H7 (cell line): ENCODE measurements at places on chromosomes 1 and 21.

- no peak for DNase-seq
Observed at GRCh38 chr21:44331650-44332307, 7.4 kb downstream of the CFAP410 start.

GRCh38 chr1:92837062-92837461 is 5.2 kb downstream of the RPL5 start:
- DNase-seq, result no peak

- DNase-seq, result peak; percentile 42
Observed at GRCh38 chr1:200973937-200974657, 49.4 kb downstream of the KIF21B start.

DNA sequence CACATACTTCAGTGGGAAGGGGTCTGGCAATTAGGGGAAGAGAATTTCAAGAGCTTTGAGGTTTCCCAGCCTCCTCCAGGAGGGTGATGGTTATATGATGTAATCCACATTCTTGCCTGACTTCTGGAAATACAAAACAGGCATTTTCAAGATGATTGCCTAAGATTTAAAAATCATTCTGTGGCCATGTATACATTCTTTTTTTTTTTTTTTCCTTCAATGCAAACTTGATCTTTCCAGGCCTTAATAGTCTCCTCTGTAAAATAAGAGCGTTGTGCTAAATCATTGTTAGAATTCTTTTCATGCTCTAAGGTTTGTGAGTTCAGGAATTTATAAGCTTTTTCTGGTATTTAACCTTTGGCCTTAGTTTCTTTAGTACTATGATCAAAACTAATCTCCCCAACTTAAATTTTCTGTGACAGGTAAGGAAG is 192.3 kb upstream of the HMCN1 start:
- no peak for DNase-seq

- DNase-seq, result no peak
Observed at GRCh38 chr1:17066361-17067068, 12.7 kb upstream of the SDHB start.

DNA sequence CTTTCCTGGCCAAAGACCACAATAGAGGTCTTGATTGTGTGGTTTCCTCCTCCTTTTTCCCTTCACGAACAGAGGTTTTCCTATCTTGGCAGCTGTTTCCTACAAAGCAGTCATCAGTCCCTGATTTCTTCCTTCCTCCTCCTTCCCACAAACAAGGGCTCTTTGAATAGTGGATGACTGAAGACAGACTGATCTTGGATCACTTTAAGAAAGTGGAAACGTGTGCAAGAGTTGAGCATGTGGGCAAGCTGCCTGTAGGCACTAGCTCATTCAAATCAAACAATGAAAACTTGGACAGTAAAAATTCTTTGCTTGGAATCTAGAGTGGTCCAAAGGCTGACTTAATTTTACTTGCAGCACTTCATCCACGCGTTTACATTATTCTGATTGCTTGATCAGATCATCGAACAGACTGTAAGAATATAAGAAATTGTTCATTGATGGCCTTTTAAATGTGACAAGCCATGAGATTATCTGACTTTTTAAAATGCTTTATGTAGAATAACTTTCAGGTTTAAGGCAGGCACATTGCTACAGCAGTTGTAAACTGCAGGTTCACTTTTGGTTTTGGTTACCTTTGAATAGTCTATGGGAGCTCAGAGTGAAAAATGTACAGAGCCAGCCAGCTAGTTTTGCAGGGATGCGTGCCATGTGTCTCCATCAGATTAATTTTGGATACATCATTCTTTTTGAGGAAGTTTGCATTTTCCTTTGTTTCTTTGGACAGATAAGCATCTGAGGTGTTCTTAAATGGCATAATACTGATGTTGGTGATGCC is 34.4 kb downstream of the ADGRL2 start:
- DNase-seq, result no peak

DNA sequence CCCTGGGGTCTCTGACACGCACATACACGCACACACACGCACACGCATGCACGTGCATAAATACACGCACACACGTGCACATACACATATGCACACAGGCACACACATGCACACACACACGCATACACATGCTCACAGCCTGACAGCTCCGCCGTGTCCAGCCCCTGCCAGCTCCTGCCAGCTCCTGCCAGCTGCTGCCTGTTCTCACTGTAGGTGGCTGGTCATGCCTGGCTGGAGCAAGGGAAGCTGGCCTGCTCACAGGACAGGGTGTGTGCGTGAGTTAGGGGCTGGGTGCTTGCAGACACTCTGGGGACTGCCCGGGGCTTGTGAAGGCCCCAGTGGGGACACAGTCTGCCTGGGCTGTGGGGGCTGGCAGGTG is 4.9 kb downstream of the PLCH2 start:
- DNase-seq, result peak; percentile 69

GRCh38 chr1:77430966-77431690 is 149.3 kb downstream of the AK5 start:
- DNase-seq, result no peak

DNA sequence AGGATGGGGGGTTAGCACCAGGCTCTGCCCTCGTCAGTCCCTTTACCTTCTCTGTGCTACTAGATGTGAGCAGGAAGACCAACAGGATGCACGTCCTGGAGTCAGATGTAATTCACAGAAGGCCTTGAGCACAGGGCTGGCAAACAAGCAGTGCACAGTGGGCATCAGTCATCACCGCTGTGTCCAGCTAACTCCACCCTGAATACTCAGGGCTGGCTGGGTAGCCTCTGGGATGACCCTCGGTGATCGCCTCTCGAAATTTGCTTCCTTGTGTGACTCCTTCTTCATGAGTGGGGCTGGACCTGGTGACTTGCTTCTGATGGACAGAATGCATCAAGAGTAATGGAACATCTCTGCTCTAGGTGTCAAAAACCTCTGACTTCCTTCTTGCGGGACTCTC is 92.2 kb upstream of the TMPRSS2 start:
- DNase-seq, result no peak

GRCh38 chr1:64245495-64245894 is 42.1 kb downstream of the UBE2U start:
- no peak for DNase-seq

DNA sequence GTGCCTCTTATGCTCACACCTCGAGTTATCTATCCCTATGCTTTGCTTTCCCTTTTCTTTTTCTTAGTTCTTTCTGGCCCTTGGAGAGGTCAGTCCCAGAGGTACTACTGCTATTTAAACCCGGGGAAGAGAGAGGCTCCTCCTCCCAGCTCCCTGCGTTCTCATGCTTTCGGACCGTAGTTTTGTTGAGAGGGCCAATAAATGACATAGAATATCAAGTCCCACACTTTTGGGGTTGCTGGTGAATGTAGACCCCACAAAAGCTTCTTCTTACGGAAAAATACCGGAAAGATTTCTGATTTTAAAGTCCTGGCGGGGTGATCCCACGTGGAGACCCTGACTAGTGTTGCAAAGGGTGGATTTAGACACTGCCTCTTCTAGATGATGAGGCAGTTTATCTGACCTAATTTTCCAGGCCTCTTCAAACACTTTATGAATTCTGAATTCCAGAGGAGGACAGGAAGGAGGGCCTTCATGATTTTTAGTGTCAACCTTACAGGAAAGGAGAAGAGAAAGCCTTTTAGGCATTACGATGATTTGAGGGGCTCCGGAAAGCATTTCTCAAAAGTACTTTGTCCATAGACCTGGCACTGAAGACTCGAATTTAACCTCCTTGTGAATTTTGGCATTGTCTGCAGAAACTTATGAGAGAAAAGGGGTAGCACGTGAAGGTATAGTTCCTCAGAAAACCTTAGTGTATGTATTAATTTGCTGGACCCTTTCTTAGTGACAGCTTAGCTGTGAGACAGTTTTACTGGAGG is 694 bp downstream of the TMEM167B start:
- DNase-seq, result peak; percentile 75

DNA sequence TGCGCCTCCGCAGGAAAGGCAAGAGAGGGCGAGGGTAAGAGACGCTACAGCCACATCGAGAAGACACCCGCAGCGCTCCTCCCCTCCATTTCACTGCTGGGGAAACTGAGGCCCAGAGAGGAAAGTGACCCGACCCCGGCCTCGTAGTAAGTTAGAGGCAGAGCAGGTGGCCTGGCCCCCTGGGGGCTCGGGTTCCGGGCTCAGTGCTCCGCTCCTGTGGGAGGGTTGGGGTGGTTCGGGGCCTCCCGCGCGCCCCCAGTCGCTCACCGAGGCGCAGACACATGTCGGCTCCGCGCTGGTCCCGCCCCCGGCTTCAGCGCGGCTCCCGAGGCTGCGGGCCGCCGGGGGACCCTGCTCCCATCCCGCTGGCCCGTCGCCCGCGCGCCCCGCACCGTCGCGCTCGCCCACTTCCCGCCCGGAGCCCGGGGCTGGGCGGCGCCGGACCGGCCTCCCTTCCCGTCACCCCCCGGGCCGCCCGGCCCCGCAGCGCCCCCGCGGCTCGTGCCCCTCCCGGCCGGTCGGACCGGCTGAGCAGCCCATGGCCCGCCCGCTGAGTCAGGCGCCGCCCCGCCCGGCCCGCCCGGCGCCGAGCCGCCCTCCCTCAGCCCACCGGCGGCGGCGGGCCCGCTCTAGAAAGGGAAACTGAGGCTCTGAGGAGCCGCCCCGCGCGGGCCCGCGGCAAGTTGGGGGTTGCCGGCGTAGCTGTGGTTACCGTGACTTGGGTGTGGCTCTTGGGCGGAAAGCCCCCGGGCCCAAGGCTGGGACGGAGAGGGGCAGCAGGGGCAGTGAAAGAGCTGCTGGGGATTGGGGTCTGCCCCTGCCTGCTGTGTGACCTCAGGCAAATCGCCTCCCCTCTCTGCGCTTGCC is at the start of gene TMEM54:
Gene TMEM54, minus strand, starts transcription at position 434 of the 867 bp plus-strand sequence. Its CDS starts 151 bp downstream, at position 283.
- peak; percentile 90 for DNase-seq

DNA sequence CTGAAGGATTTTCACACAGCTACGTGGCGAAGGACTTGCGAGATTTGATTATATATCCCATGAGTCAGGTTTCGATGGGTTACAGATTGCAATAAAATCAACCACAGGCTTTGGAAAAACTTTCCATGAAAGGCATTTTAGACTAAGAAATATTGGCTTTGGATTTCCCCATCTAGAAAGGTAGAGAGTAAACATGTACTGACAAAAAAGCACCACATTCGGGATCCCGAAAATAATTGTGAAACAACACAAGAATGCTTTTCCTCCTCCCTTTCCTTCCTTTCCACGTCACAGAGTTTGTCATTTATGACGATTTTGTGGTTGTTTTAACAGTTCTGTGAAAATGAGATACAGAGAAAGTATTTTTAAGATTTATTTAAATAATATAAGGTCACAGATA is 38.5 kb downstream of the TGFB2 start:
- DNase-seq, result no peak

GRCh38 chr1:221148660-221149059 is 269.4 kb downstream of the HLX start:
- DNase-seq, result no peak

- no peak for DNase-seq
Observed at GRCh38 chr1:90510143-90510542, 207.0 kb downstream of the BARHL2 start.

DNA sequence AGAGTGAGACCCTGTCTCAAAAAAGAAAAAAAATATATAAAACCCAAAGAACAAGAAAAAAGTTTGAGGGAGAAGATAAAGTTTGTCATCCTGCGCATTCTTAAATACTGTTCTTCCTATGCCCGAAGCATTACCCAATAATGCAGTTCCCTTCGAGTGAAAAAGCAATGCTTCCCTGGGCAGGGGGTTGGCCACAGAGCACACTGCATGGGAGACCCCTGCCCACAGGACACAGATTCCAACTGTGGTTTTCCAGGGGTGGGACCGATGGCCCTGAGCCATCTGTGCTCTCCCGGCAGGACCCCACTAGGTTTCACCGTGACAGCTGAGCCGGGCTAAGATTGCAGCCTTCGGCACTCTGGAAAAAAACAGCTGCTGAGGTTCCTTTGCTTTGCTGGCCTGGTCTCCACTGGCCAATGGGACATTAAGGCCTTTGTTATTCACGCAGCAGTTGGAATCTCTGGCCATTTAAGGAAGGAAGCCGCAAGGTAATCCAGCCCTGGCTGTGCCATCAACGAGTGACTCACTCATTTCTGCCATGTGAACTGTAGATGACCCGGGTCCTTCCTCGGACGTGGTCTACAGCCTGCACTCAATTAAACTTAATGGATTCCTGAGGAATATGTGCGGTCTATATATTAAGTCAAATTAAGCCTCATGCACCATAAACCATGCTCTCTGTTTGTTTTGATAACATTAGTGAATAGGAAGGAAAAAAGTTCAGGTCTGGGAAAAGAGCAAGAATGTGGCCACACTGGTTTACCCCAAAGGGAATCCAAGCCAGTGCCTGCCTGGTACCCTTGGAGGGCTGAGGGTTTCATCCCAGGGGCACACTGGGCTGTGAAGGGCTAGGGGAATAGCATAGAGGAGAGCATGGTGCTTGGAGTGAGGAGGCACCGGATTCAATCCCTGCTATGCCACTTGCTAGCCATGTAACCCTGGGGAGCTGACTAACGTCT is 163.2 kb downstream of the ZBTB18 start:
- DNase-seq, result peak; percentile 72

DNA sequence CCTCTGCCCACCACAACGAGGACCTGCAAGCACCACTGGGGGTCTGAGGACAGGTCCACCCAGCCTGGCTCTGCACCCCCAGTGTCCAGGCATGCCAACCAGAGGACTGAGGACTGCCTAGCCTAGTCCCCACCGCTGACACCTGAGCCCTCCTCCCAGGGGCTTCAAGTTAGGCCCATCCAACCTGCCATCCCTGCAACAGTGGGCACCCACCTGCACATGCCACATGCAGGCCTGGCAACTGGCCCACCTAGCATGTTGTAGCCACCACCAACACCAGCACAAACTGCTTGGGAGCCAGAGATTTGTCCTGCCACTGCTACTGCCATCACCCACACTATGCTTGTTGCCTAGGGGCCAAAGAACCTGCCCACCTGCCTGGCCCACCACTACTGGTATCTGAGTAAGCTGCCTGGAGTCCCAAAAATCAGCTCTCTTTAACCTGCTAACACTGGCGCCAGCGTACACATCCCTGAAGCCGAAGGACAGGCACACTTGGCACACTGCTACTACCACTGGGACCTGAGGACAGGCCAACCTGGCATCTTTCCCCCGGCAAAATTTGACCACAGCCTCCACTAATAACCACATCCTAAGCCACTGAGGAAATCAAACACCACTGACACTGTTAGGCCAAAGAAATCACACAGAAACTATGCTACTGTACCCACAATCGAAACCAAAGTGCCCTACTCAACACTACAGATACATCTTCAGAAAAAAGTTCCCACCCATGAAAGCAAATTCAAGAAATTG is 61.5 kb downstream of the PSMG1 start:
- no peak for DNase-seq
